SW 1271 (cell line): ENCODE measurements at places on chromosomes 12 and 14.
A peak's percentile ranks its signal among the peaks of the same experiment; 100 is the strongest.

- no peak for DNase-seq
These were observed 129.5 kb downstream of the KIF26A start for GRCh38 chr14:104267895-104268294.

DNA sequence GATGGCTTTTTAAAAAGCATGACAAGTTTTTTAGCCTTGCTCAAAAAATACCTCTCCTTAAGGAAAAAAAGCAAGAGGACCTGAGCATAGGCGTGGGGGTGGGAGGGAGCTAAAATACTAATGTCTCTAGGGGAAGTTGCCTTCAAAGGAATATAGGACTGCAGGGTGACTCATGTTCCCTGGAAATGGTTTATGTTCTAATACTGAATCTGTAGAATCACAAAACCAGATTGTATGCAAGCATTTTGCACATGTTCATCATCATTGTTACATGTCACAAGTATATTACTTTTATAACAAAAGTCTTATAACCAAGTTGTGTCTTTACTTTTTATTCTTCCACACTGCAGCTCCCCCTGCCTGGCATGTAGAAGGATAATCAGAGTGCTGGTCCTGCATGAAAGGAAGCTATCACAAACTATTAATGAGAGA lies 36.6 kb downstream of the GPR135 start:
- peak; percentile 6 for DNase-seq

DNA sequence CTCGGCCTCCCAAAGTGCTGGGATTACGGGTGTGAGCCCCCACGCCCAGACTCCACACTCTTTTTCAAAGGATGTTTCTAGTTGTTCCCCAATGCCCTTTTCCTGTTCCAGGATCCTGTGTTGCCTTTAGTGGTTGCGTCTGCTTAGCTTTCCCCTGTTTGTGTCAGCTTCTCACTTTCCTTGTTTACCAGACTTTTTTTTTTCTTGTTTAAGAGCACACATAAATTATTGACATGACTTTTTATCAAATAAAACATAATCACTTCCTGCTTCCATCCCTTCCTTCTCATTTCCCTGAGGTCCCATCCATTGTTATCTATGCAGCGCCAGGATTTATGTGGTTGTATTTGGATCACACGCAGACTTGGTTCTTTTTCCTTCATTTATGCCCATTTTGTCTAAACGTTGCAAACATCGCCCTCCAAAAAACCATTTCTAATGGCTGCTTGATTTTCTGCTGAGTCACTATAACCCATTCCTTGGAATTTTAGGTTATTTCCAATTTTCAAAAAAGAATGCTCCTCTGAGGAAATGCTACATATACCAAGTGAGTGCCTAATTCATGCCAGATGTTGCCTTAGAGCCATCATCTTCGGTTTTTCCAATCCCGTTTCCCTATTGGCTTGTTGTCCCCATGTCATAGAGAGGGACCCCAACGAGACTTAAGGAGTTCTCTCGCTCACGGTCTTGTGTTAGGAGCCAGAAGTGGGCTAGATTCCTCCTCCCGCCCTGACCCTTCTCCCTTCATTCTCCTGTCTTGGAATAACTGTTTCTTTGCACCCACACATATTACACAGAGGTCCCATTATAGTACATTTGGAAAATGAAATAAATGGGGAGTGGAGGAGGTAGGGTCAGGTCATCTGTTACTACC lies 13.5 kb upstream of the CYP46A1 start:
- DNase-seq, result no peak

DNA sequence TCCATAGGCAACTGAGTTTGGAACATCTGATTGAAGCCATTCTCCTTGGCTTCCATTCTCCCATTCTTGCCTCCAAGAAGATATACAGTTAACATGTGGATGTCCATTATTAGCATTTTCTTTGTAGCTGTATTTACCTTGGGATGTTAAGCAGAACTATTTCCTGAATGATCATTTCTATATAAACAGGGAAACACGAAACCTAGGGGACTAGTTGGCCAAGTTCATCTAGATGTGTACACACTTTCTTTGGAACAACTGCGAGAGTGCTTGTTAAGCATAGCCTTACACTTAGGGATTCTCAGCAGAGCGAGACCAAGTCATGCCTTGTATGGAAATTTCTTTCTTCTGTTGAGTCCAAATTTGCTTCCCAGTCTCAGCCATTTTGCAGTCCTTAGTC lies 42.1 kb downstream of the DRAM1 start:
- DNase-seq, result no peak

GRCh38 chr12:7788294-7788660 lies 925 bp upstream of the NANOG start:
- DNase-seq, result no peak

DNA sequence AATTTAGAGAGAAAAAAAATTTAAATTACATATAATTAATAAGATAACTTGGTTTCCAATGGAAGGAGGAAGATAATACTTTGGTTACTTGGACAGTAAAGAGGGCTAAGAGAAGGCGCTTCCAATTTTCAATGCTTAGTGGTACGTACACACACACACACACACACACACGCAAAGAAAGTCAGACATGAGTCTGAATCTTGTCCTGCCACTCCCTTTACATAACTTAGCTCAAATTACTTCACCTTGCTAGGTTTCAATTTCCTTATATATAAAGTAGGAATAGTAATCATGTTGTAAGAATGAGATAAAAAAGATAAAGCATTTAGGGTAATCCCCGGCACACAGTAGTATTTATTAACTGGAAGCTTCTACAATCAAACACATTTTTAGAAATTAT lies 39.7 kb upstream of the VCPKMT start:
- DNase-seq, result no peak

DNA sequence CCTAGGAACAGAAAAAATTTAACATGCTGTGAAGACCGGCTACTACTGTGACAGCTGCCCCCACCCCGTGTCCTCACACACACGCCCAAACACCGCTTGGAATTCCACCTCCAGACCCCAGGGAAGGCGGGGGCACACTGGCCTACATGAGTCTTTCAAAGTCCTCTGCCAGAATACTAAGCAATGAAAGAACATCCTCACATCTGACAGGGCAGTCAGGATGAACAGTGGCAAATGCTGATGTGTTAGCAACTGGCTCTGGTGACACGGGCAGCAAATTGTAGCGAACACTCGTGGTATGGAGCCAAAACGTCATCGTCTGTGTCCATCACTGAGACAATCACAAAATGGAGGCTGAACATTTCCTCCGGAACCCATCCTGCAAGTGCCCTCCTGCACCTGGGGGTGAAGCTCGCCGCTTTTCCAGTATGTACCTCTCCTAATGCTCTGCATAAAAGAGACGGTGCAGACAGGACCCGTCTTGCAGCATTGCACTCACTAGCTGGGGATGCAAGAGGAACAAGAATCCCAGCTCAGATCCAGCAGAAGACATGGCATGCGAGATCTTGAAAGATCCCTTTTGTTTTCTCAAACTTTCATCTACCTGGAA lies 94.8 kb downstream of the BCL11B start:
- no peak for DNase-seq

GRCh38 chr12:130254461-130255276 lies 83.0 kb upstream of the PIWIL1 start:
- no peak for DNase-seq

GRCh38 chr14:104307627-104308401 lies 169.4 kb downstream of the KIF26A start:
- no peak for DNase-seq

GRCh38 chr14:82362452-82362851 lies 828.8 kb upstream of the SEL1L start:
- no peak for DNase-seq

DNA sequence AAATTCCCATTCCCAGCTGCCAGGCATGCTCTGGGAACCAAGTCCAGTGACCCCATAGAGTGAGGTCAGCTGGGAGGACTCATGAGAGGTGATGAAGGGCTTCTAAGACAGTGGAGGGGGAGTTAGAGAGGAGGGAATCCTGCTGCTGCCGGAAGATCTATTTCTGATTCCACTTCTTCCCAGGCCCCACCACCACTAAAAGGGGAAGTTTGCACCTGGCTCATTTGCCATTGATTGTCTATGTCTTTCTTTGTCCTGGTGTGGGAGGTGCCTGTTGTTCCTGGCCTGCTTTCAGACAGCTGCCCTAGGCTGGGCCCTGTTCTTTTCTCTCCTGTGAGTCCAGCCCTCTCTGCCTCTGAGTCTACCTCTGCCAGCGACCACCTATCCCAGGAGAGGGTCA lies 3.0 kb upstream of the KRT6A start:
- no peak for DNase-seq

DNA sequence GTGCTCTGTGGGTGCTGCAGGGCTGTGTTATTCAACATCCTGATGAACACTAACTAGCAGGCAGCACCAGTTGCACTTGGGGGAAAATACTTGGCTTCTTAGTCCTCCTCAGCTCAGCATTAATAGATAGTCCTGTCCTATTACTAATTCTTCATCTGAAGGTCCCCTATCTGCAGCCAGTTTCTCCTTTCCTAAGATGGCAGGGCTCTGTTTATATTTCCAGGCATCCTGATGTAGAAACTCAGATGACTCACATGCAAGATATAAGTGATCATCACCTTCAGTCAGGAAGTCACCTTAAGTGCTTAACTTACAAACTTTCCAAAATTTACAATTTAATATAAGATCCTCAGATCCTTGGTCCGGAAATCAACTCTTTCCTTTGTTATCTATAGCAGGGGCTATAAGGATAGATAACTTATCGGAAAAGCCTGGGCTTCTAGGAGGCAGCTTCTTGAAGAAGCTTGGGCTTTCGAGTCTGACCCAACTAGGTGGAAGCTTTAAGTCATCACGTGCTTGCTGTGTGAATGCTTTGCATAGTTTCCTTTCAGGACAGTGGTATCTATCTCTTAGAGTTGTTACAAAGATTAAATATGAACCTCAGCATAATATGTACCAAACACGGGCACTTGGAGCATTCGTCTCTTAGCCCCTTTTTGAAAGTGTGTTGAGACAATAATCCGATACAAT lies 181.0 kb upstream of the GRIP1 start:
- DNase-seq, result no peak

GRCh38 chr12:113528606-113529293 lies 57.1 kb upstream of the LHX5 start:
- DNase-seq, result no peak

- DNase-seq, result no peak
These were observed 23.1 kb downstream of the ANG start for GRCh38 chr14:20711685-20712084.

DNA sequence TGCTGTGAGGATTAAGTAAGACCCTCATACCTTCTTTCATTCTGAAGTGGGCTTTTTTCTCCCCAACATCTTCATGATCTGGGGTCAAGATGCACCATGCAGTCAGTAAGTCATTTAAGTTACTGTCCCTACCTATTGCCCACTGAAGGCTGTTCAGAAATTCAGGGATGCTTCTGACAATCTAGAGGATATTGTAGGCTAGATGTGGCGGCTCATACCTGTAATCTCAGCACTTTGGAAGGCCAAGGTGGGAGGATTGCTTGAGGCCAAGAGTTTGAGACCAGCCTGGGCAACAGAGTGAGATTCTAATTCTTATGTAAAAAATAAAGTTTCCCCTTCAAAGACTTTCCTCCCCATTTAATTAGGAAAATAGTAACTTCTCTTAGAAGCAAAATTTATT lies 28.7 kb downstream of the PHETA1 start:
- DNase-seq, result no peak

DNA sequence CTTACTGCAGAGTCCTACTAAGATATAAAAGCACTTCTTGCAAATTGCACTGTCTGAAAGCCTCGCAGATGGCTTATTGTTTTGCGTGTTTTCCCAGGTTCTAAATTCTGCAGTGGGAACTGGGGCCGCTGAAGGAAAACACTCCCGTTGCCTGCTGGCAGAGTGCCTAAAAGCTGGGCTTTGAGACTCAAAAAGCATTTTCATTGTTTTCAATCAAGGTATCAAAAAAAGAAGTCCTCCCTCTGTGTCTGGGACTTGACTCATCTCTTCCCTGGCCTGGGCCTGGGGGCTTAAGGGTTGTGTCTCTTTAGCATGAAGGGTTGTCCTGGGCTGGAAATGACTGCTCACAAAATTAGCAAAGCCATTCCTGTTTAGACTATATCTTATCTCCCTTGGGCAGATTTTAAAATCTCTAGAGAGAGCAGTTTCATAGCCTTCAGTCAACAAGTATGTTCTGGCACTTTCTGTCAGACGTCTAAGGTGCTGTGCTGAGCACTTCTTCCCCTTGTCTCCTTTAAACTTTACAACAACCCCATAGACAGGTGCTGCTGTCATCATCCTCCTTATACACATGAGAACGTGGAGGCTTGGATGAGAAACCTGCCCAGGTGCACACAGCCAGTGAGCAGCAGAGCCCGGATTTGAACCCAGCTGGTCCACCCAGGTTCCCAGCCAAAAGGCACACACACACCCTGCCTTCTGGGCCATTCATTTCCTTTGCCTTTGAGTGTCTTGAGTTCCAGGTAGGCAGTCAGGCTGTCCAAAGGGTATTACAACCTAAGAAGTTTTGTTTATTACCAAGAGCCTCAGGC lies 31.1 kb downstream of the ELK3 start:
- no peak for DNase-seq

GRCh38 chr14:93085911-93086310 lies 29.8 kb downstream of the ITPK1 start:
- DNase-seq, result no peak

GRCh38 chr12:24902511-24903328 lies 46.2 kb downstream of the BCAT1 start:
- no peak for DNase-seq

DNA sequence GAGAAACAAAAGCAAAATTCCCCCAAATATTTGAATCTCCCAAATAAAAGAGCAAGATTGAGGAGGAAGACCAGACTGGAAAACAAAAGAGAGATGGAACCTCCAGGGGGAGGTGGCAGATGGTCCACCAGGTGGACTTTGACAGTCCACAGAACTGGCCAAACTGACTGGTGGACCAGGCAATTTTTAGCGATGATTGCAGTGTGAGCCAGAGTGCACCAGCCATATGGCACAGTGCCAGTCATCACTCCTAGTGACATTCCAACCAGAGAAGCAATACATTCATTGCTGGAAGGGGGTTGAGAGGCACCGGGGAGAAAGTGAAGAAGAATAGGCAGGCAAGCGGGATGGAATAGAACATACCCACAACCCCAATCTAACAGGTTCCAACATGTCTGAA lies 182.9 kb downstream of the EXOC5 start:
- DNase-seq, result no peak

GRCh38 chr12:44837114-44837755 lies 38.9 kb downstream of the NELL2 start:
- no peak for DNase-seq

- DNase-seq, result no peak
These were observed 11.3 kb downstream of the MEG3 start for GRCh38 chr14:100836941-100837804.

DNA sequence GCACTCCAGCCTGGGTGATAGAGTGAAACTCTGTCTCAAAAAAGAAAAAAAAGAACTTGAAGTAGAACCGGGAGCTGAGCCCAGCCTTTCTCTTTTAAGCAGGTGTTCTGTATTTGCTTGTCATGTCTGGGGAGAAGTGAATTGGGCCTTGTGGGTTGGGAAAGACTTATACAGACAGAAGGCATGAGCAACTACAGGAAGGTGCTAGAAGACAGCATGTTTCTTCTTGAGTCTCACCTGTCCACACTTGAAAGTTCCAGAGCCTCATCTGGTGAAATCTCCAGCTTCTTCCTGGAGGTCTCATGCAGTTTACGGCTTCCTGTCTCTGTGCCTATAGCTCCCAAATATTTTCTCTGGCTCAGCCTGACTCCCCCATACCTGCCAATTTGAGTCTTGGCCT lies 2.5 kb downstream of the PGAM5 start:
- no peak for DNase-seq
